Activated gamma-delta T cell treated with anti-CD3 and anti-CD28 coated beads, Interleukin-2, amount 50 U/mL, for 16 hours (primary cell): ENCODE measurements at places on chromosomes 2 and 18.

- peak; percentile 77 for DNase-seq
Observed at GRCh38 chr18:77106331-77106730, 26.3 kb downstream of the MBP start.

DNA sequence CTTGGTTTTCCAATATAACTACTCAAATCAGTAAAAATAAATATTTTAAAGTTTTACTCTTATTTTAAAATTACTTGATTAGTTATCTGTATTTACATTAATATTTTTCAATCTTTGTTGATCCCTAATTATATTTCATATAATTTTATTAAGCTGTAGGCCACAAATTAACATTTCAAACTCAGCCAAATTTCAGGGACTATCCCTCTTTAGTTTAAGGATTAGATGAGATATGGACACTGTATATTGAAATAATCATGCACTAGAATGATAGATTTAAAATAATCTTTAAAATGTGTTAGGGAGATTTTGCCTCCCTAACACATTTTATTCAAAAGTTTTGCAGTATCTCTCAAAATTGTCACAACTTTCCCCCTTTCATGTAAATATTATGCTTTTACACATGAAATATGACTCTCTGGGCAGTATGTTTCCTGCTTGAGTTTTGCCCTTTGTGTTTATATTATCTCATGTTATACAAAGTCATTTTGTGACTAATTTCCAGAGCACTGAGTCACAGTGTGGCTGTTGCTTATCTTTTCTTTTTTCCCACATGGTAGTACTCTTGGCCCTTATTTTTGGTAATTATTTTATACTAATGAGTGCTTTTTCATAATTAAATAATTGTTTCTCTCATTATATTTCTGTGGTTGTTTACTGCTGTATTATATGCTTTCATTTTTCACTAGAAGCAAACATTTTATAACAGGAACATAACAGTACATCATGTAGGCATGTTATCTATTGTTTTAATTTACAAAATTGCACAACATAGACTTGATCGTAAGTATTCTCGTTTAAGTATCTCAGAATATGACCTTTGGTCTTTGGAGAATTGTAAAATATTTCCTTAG is 1.2 kb downstream of the TFPI start:
- DNase-seq = no peak

- DNase-seq = no peak
Observed at GRCh38 chr2:106599540-106599939, 112.4 kb downstream of the CD8B2 start.

GRCh38 chr2:123840574-123840973 is 184.5 kb upstream of the CNTNAP5 start:
- no peak for DNase-seq
